ENCODE measurements at places on chromosomes 3 and 15. TPM values are rescaled to one million over a fixed set of nuclear protein-coding genes. Genes with fewer than 3 reads are reported as not detected.

CLDN18 gene
- total RNA-seq = not detected

MESP2 gene
- total RNA-seq = not detected

GTF2E1 gene
- total RNA-seq = 25.4 TPM

PIGB gene
- 31.2 TPM for total RNA-seq

TGM5 gene
- 1.1 TPM for total RNA-seq

CNTN4 gene
- total RNA-seq = not detected

ELL3 gene
- total RNA-seq = 0.49 TPM

OR5K4 gene
- total RNA-seq = not detected

NDN gene
- total RNA-seq = 1.3 TPM

CD86 gene
- total RNA-seq = 23.4 TPM

GRIP2 gene
- total RNA-seq = not detected

EFCC1 gene
- total RNA-seq = 0.12 TPM

- no peak for DNase-seq
Observed at GRCh38 chr15:38207621-38208020, 45.0 kb upstream of the SPRED1 start.

GRCh38 chr15:77831986-77832385 is 199.3 kb upstream of the LINGO1 start:
- no peak for DNase-seq

GRCh38 chr3:82509106-82509842 is 747.8 kb upstream of the GBE1 start:
- no peak for DNase-seq

GRCh38 chr3:128588147-128588546 is 62.5 kb downstream of the RPN1 start:
- no peak for DNase-seq

GRCh38 chr3:170634663-170635384 is 48.9 kb upstream of the SLC7A14 start:
- peak; percentile 50 for DNase-seq

GRCh38 chr3:31379598-31379997 is 153.1 kb upstream of the STT3B start:
- no peak for DNase-seq

DNA sequence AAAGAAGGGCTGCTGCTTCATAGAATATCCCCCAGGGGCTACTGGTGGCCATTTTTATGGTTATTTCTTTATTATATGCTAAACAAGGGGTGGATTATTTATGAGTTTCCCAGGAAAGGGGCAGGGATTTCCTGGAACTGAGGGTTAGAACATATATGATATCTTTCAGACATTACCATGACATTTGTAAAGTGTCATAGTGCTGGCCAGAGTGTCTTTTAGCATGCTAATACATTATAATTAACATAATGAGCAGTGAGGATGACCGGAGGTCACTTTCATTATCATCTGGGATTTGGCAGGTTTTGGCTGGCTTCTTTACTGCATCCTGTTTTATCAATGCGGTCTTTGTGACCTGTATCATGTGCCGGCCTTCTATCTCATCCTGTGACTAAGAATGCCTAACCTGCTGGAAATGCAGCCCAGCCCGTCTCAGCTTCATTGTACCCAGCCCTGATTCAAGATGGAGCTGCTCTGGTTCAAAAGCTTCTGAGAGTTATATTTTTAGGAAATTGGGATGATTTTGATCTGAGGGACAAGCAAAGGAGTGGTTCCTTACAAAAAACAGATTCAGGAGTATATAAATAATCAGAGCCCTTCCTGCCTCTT is 9.1 kb upstream of the ZBTB20 start:
- no peak for DNase-seq

- DNase-seq = no peak
Observed at GRCh38 chr3:179624451-179624850, 19.9 kb downstream of the NDUFB5 start.

DNA sequence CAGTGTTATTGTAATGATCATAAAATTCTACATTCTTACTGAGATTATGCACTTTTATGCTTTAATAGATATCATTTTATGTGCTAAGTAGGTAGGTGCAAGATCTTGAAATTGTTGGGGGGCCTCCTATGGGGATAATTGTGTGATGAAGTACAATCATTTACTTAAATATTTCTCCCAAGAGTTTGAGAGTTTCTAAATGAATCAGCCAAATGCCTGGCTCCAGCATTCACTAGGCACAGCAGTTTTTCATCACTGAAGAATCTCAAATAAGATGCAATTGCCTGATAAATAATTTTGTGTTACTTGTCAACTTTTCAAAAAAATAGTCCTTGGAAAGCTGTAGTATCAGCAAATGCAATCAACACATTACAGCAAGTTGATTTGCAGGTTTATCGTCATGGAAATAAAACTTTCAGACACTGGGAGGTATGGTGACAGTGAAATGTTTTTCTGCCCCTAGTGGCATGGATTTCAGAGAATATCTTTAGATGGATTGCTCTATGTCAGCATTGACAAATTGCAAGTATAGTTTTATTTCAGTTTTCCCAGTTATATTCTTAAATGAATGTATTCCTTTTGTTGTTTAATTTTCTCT is 167.1 kb downstream of the NEK11 start:
- no peak for DNase-seq

DNA sequence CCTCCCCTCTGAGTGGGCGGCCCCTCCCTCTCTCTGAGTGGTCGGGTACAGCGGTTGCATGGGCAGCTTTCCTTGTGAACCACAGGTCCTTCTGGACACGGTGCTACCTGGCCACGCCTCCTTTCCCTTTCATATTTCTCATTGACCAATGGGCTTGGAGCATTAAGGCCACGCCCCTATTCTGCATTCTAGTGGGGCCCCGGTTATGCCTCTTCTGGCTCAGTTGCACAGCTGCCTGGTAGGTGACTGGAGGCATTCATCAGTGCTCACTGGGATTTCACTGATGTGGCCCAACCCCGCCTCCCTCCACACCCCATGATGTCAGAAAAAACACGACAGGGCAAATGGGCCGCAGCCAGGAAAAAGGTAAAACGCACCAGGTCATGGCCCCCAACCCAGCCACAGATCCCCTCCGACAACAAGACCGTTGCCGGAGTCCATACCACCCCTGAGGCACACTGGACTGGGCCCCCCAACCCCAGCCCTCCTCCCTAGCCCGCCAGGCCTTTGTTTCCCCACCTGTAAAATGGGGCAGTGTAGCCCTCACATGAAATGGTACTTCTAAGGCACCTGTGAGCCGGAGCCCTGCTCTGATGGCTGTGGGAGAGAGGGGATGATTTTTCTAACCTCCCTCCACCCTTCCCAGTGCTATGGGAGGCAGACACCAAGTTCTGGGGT is 26.3 kb downstream of the NGRN start:
- peak; percentile 55 for DNase-seq

GRCh38 chr15:47708161-47708980 is 8.9 kb upstream of the SEMA6D start:
- no peak for DNase-seq

DNA sequence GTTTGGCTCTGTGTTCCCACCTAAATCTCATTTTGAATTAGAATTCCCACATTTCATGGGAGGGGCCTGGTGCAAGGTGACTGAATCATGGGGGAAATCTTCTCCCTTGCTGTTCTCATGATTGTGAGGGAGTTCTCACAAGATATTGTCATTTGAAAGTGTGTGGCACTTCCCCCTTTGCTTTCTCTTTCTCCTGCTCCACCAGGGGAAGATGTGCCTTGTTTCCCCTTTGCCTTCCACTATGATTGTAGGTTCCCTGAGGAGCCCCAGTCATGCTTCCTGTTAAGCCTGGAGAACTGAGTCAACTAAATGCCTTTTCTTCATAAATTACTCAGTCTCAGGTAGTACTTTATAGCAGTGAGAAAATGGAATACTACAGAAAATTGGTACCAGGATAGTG is 157.2 kb upstream of the TPRG1 start:
- no peak for DNase-seq

DNA sequence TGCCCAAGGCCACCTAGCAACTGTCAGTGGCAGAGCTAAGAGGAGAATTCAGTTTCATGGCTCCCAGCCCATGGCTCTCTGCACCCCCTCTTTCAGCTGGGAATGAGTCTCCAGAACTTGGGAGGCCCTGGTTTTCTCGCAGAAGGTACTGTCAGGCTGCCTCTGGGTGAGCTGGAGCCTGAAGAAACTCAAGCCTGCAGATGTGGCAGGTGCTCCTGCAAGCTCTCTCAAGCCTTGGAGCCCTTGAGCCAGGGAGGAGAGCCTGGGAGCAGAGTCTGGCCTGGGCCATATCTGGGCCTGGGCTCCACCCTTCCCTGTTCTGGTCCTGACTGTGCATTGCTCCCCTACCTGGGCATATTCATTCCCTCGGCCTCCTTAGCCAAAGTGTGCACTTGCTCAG is 74.4 kb upstream of the TLE3 start:
- no peak for DNase-seq

DNA sequence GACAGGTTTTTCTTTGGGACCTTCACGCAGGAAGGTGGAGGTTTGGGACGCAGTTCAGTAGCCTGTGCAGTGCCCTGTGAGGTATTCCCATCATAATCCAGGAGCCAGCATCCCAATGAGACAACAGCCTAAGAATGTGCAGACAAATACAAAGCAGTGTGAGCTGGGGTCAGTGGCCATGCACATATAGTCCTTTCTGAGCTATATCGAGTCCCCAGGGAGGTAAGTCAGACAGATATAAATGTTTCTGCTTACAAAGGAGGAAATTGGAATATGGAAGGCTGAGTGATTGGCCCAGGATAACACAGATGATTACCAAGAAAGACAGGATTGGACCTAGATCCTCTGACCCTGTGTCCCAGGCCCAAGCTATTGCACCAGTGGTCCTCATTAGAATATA is 216.6 kb upstream of the TRIM42 start:
- DNase-seq = no peak

DNA sequence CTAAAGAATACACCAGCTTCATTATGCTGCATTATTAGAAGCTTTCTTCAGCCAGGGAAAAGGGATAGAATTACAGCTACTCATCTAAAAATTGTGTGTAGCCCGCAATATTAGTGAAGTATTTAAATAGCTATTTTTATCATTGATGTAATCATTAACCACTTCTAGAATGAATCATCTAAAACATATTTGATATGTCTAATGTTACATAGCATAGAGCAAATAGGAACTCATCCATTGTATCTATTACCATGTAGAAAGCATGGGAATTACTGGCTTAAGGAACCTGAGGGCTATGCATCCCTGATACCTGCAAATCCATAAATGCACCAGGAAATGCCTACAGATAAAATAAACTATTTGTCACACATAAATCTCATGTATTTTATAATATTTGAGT is 54.5 kb upstream of the VGLL3 start:
- no peak for DNase-seq

DNA sequence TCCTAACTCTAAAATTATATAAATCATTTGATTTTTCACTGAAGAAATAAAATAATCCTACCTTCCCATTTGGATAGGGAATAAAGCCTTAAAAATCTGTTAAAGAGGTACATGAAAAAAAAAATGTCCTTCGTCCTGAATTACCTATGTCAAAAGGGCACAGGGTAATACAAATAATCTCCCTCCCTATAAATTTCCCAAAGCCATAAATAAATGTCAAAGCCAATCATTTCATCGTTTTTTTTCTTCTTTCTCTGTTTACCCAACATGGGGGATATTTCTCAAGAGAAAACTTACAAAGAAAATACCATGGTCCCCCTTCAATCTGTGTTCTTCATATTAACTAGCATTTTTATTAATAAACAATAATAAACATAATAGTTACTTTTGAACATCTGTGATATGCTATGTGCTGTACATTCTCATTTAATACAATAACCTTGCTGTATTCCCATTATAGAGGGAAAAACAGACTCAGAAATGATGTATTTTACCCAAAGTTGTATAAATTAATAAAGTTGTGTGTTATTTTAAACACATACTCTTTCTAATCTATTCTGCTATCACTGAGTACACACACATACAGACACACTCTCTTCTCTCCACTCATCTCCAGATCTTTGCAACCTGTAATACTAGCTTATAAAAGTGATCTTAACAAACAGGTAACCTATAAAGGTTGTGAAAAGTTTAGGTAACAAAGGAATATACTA is 910 bp upstream of the ANKRD28 start:
- DNase-seq = no peak

DNA sequence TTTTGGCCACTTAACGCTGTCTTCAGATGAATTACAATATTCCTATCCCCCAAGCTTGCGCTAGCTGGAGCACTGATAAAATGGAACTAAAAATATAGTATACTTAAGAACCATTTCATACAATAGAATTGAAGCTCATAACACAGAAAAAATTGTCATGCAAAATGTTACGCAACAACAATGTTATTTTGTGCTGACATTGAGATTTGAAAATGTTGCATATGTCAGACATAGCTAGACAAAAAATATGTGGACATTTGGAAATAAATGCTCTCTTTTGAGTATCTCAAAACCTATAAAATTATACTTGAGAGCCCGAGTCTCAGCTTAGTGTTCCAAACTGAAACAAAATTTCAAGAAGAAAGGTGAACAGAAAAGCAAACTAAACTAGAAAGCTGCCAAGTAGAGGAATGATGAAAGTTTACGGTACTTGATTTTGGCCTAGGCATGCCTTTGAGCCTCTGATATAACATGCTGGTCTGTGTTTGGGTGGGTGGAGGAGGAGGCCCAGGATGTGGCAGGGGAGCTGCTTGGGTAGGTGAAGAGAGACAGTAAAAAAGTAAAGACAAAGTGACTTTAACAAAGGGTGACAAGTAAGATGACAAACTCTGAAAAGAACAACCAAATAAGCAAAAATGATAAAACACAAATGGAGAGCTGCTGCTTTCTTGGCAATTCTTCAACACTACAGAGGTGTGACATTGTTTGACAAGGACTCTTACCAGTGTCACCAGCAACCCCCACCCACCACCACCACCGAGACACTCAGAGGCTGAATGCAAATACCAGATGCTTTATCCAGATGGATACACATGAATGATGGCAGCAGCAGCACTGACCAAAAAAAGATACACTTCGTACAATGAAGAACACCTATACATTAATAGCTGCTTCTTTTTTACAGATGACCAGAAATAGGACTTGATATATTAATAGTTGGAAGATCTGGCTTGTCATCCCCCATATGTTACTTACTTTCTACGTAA is 129.3 kb upstream of the FEZF2 start:
- DNase-seq = no peak

GRCh38 chr3:101248736-101249135 is 71.6 kb downstream of the IMPG2 start:
- no peak for DNase-seq

DNA sequence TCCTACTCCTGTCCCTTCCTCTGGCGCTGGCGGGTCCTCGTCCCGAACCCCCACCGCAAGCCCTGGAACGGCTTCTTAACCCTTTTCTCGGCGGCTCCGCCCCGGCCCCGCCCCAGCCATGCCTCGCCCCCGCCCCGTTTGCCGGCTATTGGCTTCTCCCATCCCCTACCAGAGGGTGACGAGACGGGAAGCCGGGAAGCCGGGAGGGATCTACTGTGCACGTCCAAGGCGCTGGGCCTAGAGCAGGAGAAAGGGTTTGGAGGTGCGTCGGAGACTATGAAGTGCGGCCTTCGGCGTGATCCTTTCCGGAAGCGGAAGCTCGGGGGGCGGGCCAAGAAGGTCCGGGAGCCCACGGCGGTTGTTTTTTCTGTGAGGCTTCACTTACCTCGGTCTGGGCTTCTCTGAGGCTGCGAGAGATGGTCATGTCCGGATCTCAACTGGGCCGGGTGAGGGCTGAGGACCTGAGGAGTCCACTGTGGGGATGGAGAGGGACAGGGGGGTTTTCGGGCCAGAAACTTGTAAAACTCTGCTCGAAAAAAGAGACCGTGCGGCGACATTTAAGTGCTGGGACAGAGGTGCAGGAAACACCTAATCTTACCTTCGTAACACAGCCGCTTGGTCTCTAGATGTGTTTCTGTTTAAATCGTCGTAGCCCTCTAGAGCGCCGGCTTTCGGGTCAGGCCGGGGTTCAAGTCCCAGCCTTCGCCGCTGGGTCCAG is 21.4 kb downstream of the ROPN1B start:
- peak; percentile 83 for DNase-seq

GRCh38 chr15:68990231-68990991 is 24.1 kb upstream of the NOX5 start:
- DNase-seq = no peak
